Cerebellum (tissue), 4 donors: ENCODE measurements at places on chromosomes 3 and 15.

GRCh38 chr3:152331018-152331541 lies 62.4 kb downstream of the MBNL1 start:
- no peak for DNase-seq

DNA sequence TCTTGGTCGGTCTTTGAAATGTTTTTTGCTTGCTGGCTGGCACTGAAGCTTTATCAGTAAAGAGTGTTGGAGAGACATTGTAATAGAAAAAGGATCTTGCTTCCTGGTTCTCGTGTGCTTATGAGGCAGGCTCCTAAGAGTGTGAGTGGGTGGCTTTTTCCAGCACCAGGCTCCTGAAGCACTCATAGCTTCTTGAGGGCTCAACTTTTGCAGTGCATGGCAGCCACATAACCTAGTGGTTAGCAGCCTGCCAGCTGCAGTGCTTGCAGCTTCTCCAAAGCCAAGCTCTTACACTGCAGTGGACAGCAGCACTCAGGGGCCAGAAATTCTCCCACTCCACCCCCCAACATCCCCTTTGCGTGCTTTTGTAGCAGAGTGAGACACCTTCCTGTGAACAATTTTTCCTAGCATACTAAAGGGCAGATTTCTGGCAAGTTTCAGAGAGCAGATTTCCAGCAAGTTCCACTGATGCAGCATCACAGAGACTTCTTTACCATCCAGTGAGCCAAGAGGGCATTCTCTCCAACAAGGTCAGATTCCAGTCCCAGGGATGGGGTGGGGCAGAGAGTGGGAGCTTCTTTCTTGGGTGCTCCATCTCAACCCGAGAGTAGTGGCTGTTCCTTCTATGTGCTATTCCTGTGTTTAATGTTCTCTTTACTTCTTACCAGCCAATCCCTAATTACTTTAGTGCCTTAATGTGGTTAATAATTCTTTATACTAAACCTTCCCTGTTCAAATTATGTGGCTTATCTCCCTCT lies 15.8 kb upstream of the ARHGEF26 start:
- DNase-seq = no peak

GRCh38 chr15:95656595-95656994 lies 673.9 kb upstream of the NR2F2 start:
- DNase-seq = no peak

- DNase-seq = no peak
These were observed 4.4 kb upstream of the PRC1 start for GRCh38 chr15:90998737-90999136.

DNA sequence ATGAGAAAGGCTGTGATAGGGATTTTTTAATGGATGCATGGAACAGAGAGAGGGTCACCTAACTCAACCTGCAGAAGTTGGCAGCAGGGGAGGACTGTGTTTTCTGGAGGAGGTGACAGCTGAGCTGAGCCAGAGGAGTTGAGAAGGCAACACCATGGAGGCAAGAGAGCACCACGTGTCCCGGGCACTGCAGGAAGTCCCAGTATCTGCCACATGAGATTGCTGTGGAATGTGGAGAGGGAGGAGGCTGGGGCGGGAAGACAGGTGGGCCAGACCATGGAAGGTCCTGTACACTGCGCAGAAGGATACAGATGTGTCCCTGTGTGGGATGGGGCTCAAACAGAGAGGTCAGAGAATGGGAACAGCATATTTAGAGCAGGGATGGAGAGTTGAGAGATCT lies 15.3 kb downstream of the MESP1 start:
- DNase-seq = no peak

DNA sequence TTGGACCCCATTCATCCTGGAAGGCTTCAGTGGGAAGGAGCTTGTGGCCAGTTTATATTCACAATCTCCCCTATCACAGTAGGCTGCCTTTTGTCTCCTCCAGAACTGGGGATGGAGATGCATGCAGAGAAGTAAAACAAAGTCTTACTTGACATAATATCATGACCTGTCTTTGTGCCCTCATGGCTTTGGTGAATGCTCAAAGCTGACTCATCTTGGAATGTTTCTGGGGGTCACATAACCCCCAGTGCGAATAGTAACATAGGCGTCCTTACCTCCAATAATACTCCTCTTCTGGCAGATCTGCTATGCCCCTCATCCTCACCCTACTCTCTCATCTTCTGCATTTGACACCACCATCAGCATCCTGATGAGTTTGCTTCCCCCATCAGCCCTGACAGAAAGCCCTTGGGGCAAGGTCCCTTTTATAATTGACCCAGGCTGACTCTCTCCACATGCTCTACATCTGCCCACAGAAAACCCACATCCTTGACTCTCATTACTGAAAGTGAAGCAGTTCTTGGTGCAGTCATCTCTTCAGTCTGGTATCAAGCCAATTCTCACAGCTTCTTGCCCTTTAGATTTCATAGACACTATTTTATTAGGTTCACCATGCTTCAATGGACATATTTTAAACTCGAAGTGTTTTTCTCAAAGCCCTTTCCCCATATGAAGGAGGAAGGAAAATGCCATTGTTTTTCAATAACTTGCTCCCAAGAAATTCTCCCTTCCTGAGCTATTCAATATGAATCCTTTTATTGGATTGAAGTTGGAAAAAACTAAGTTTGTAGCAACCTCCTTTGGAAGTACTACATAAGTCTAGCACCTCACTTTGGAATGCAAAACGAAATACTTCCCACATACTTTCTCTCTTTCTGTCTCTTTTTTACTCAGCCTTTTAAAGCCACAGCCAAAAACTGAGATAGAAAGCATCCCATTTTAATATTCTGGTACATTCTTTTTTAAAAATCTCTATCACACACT lies 36.6 kb downstream of the OSTN start:
- DNase-seq = no peak

DNA sequence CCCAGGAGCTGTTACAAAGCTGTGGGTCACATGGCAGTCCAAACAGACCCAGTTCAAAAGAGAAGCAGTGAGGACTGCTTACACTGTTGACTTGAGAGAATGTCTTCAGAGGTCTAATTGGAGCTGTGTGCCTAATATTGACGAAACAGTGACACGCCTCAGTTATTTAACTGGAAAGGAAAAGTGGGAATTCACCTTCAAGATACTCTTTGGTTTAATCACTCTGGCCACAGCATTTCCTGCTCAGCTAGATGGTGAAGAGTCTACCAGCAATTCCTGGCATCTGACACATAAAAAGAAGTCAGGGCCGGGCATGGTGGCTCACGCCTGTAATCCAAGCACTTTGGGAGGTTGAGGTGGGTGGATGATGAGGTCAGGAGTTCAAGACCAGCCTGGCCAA lies 326.4 kb downstream of the SV2B start:
- no peak for DNase-seq

GRCh38 chr15:69536726-69537512 lies 84.3 kb downstream of the RPLP1 start:
- no peak for DNase-seq

DNA sequence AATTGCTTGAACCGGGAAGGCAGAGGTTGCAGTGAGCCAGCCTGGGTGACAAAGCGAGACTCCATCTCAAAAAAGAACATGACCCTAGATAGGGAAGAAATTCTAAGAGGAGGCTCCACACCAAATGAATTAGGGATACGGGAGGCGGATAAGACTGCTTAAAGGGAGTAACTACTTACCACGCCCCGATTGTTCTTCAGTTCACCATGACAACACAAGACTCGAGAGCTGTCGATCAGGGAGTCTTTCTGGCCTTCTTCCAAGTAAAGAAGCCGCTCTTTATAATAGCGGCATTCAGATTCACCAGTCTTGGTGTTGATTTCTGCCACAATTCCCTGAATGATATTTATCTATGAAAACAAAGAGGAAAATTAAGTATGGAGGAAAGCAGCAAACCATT lies 53.9 kb upstream of the TASOR start:
- DNase-seq = no peak

- no peak for DNase-seq
These were observed 28.4 kb downstream of the DNAJC19 start for GRCh38 chr3:180961087-180961486.

DNA sequence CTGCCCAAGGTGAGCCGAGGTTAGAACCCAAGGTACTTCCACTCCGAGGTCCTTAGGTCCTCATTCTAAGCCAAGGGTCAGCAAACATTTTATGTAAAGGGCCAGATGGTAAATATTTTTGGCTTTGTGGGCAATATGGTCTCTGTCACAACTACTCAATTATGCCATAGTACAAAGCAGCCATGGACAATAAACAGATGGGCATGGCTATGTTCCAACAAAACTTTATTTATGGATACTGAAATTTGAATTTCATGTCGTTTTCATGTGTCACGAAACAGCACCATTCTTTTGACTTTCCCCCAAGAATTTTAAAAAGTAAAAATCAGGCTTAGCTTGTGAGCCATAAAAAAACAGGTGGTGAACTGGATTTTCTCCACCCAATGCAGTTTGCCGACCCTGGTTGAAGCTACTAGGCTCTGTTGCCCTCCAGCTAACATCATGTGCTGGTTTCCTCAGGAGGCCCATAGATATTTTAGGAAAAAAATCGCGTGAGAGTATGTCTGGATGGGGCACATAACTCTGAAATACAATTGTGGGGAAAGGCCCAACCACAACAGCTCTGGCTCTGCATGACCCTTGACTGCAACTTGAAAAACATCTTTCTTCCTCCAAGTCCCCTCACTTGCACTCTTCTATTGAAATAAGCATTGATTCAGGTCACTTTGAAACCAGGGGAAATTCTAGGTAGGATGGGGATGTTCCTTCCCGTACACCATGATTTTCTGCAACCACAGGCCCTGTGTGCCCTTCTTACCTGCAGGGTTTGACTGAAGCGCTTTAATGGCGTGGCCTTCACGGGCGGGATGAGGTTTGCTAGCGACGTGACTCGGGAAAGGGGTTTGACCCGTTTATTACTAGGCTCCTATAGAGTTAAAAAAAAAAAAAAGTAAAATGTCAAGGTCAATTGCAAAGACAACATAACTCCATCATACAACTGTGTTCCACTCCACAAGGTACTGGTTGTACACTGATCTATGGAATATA lies 28.5 kb downstream of the ARHGEF3 start:
- DNase-seq = no peak

- DNase-seq = no peak
These were observed 3.5 kb upstream of the MNS1 start for GRCh38 chr15:56468401-56468800.

DNA sequence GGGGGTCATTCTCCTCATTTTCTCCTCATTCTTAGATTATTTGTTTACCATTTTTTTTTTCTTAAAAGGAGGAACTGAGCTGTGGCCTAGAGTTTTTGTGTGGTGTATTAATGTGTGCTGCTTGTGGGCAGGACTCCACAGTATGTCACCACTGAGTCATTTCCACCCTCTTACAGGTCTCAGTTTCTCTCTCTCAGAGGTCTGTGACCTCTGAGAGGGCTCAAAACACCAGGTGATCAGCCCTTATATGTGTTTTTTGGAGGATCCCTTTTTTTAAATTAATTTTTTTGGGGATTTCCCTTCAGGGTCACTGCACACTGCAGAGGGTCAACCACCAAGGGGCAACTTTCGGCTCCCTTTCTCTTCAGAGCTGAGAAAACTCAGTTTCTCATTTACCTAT lies 166.4 kb downstream of the SUCNR1 start:
- no peak for DNase-seq

GRCh38 chr3:40211579-40211978 lies 97.9 kb upstream of the EIF1B start:
- DNase-seq = no peak

DNA sequence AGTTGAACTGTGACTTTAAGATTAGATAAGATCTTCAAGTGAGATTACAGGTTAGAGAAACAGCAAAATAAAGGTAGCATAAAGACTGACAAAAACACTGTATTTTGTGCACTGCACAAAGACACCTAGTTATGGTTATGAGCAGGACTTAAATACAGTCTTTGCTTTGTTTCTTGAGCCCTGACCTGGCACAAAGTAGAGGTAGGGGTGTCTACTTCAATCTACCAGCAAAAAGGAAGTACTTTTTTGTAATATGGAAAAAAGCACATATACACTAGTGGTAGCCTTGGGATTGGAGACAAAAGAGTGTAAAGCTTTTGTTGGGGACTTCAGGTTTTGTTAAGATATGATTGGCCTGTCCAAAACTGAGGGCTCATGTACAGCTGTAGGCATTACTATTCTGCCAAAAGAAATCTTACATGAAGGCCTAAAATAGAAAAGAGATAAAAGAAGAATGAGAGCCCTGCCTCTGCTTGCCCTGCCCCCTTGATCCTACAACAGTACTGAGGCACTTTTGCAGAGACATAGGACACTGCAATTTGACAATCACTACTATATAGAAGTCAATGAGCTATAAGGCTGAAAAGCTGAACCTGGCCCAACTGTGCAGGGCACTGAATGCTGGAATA lies 194.3 kb downstream of the CBLB start:
- no peak for DNase-seq

DNA sequence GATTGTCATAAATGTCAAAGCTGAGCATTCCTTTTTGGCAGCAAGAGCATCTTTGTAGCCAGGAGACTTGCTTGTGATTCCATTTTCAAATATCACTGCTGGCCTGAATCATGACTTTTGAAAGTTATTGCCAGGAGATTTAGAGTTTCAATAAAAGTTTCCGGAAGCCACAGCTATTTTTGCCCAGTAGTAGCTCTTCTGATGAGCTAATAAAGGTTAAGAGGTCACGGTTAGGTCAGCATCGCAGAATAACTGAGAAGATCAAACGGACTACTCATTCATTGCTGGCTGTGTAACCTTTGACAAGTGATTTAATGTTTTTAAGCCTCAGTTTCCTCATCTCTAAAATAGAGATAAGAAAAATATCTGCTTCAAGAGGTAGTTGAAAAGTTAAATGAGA lies 105.1 kb upstream of the ETV5 start:
- no peak for DNase-seq

DNA sequence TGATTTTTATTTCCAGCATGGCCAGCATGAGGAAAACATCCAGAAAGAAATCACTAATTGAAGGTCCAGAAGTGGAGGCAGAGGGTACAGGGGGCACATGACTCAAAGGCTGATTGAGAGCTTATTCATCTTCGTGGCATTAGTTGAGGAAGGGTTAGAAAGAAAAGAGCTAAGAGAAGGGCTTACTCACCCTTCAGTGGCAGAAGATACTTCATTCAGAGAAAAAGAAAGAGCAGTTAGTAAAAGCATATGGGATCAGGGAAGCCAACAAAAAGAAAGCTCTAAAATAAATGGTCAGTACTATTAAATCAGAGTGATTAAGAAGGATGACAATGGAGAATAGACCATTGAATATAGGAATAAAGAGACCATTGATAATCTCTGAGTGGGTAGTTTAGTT lies 25.2 kb downstream of the GAP43 start:
- no peak for DNase-seq

DNA sequence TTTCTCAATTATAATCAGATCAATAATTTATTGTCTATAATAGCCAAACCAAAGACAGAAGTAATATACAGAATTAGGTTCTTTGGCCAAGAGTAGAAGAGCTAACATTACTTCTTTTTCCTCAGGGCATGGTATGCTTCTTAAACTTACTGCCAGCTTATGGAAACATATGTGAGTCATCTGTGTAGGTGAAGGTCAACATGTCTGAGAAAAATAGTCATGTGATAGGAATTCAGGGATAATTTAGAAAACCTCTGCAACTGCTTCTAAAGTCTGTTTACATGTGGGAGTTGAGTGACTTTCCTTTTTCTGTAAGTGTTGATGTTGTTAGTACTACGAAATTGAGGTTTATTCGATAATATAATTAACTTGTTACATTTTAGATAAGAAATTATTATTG lies 19.2 kb upstream of the MAP6D1 start:
- DNase-seq = no peak
